HFFc6 (cell line): ENCODE measurements at places on chromosomes 7 and 10.

- DNase-seq, result no peak
Observed at GRCh38 chr10:96984541-96985131, 152.5 kb downstream of the LCOR start.

DNA sequence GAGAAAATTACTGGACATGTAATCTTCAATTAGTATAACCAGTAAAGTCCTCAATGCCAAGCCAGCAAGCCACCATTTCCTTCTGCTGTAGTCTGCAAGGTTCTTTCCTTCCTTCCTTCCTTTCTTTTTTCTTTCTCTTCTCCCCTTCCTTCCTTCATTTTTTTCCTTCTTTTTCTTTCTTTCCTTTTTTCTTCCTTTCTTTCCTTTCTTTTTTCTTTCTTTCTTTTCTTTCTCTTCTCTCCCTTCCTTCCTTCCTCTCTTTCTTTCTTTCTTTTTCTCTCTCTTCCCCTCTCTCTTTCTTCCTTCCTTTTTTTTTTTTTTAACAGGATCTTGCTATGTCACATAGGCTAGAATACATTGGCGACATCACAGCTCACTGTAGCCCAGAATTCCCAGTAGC is 369.8 kb downstream of the SEMA3D start:
- DNase-seq, result no peak

- DNase-seq, result no peak
Observed at GRCh38 chr10:48946891-48947500, 7.4 kb upstream of the LRRC18 start.

GRCh38 chr10:96588060-96588554 is 1.3 kb upstream of the TM9SF3 start:
- no peak for DNase-seq

- DNase-seq, result no peak
Observed at GRCh38 chr10:86862373-86862772, 95.0 kb downstream of the MMRN2 start.

GRCh38 chr10:35458500-35459448 is 122.5 kb downstream of the CCNY start:
- no peak for DNase-seq

- DNase-seq, result no peak
Observed at GRCh38 chr10:123249894-123250293, 95.7 kb downstream of the BUB3 start.
